ENCODE measurements at places on chromosomes 6 and 20.

GRCh38 chr20:62254021-62254724, 15.9 kb downstream of the OSBPL2 start:
- no peak for DNase-seq

DNA sequence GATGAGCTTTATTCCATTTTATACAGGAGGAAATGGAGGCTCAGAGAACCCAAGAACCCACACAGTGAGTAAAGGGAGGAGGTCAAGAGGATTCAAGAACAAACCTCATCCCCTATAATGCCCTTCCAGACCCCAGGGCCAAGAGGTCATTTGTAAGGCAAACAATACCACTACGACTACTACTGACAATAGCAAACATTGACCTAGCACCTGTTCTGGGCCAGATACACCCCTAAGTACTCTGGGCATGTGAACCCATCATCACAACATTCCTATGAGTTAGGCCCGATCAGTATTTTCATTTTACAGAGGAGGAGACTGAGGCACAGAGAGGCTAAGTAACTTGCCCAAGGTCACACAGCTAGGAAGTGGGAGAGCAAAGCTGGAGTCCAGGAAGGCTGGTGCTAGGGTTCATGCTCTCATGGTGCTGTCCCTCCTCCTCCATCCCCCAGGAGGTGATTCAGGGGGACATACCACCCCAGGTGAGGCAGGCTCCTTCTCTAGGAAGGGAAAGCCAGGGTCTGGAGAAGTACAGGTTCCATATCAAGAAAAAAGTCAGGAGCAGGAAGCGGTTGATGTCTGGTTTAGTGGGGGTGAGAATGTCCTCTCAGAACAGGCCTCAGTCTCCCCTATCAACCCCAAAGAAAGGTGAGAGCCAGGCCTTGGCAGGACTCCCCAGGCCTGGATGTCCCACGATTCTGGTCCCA, 13.7 kb downstream of the SLC13A3 start:
- DNase-seq = no peak

GRCh38 chr6:108944071-108944470, 95.8 kb downstream of the ARMC2 start:
- no peak for DNase-seq

DNA sequence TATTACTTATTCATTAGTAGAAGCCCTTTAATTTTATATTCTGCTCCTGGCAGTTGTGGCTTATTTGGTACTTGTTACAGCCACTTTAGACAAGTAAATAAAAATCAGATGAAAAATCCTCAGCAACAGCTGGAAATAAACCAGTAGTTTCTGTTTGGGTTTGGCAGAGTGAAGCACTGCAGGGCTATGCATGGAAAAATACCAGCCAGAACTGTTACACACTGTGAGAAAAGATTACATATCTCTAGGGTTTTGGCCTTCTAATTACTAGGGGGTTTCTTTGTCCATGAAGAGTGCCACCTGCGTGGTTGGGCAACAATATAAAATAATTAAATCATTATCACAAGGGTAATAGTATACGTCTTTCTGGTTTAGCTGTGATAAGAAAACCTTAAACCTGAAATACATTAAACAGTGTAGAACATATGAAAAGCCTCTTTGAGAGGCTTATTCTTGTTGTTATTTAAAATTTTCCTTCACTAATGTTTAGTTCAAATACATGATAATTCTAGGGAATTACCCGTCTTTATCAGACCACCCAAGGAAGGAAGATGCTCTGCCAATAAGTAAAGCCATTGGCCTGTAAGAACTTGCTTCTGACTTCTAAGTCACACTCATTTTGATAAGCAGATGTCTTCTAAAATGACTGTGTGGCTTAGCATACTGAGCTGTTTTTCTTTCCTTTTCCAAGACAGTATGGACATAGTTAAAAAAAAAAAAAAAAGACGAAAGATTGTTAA, 320.0 kb upstream of the FLRT3 start:
- no peak for DNase-seq

DNA sequence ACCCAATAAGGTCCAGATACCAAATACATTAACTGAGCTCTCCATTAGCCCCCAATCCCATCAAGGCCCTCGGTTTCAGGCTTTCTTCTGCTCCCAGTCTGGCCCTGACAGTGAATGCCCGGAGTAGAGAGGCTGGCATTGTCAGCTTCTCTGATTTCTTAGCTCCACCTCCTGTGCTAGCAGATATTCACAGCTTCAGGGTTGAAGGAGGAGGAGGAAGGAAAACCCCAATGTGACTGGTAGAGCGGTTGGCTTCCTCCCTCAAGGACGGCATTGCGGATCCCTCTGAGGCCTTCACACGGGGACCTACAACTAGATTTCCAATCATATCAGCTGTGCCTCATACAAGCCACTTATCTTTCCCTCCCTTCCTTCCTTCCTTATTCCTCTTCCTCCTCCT, 164.1 kb upstream of the SYNDIG1 start:
- DNase-seq = no peak

GRCh38 chr6:143059663-143060353, 881 bp upstream of the AIG1 start:
- DNase-seq = peak; percentile 9

GRCh38 chr20:667351-668034, 8.1 kb downstream of the SCRT2 start:
- DNase-seq = peak; percentile 19

- DNase-seq = no peak
These were observed 91.9 kb upstream of the SAMD5 start for GRCh38 chr6:147416622-147417021.

Data from T follicular helper cell (primary cell).